Body of pancreas (tissue), 4 donors: ENCODE measurements at places on chromosomes 2 and 18.

DNA sequence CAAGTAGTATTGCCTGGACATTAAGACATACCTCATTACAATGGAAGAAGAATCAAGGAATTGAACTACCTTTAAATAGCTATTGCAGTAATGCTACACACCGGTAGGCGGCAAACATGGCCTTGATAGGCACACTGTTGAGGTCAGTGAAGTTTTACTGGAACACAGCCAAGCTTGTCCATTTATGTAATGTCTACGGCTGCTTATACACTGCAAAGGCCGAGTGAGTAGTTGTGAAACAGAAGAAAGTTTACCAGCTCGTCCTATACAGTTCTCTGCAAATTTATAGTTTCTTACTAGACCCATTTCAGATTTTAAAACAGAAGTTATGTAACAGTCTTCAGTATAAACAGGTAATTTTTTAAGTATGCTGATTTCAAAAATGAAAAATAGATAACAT, 38.8 kb downstream of the PPP4R1 start:
- DNase-seq = peak; percentile 93

DNA sequence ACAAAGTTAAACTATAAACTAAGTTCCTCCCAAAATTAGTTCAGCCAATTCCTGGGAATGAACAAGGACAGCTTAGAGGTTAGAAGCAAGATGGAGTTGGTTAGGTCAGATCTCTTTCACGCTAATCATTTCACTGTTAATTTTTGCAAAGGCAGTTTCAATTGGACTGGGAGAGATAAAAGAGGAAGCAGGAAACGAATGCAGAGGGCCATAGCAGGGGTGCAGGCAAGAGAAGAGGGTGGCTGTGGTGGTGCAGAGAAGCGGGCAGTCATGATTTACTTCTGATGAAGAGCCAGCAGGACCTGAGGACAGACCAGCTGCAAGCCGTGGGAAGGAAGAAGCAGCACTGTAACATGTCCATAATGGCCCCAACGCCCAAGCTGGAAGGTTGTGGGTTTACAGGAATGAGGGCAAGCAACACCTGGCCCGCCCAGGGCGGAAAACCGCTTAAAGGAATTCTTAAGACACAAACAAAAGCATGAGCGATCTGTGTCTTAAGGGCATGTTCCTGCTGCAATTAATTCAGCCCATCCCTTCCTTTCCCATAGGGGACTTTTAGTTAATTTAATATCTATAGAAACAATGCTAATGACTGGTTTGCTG, 4.1 kb upstream of the RMP24 start:
- DNase-seq = no peak

DNA sequence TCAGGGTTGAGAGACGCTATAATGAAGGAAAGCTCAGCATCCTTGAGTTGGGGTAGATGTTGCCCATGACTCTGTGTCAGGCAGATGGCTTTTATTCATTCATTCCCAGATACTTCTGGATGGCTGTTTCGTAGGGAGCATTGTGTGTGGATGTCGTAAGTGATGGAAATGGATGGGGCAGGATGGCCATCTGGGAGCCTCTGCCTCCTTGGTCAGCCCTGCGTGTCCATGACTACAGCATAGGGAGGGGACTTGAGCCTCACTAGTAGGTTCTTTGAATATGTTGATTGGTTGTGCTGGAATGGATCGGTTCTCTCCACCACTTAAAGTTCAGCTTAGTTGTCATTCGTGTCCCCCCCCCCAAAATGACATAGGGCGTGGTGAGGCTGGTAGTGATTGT, 44.9 kb downstream of the TGOLN2 start:
- no peak for DNase-seq

DNA sequence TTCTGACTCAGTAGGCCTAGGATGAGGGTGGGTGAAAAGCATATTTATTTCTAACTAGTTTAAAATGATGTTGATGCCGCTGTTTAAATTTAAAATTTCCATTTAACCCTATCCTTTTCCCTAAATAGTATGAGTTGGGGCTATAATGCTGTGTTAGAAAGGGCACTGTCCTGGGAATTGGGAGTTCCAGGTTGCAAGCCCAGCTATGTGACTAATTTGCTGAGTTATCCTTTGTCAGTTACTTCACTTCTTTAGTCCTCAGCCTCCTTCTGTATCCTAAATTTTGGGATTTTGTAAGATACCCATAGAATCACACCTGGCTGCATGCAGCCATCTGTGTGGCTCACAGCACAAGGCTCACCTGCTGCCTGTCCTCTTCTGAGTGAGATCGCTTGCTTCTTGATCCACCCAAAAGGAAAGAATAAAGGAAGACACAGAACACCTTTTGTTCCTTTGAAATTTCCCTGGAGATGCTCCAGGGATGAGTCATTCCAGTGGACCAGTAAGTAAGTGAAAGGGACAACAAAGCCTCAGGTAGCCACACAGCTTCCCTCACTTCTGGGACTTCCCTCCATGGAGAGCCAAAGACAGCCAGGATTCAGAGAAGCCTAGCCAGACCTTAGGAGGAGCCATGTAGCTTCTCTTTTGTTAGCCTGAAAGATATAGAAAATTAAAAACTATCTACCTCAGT, 97.2 kb downstream of the DTNA start:
- no peak for DNase-seq

- DNase-seq = no peak
Measured at GRCh38 chr18:69945220-69946114, 2.2 kb downstream of the CD226 start.

GRCh38 chr2:85257970-85258605, 69.7 kb downstream of the TGOLN2 start:
- no peak for DNase-seq
